ENCODE measurements at places on chromosomes 7 and 10. TPM values are rescaled to one million over a fixed set of nuclear protein-coding genes. Genes with fewer than 3 reads are reported as not detected.

- DNase-seq = no peak
Observed at GRCh38 chr10:97580421-97581367, 3.5 kb upstream of the HOGA1 start.

ZNF316 gene
- 21.1 TPM for total RNA-seq

GRCh38 chr7:123864436-123864835, 19.5 kb downstream of the HYAL4 start:
- peak; percentile 69 for DNase-seq

DNA sequence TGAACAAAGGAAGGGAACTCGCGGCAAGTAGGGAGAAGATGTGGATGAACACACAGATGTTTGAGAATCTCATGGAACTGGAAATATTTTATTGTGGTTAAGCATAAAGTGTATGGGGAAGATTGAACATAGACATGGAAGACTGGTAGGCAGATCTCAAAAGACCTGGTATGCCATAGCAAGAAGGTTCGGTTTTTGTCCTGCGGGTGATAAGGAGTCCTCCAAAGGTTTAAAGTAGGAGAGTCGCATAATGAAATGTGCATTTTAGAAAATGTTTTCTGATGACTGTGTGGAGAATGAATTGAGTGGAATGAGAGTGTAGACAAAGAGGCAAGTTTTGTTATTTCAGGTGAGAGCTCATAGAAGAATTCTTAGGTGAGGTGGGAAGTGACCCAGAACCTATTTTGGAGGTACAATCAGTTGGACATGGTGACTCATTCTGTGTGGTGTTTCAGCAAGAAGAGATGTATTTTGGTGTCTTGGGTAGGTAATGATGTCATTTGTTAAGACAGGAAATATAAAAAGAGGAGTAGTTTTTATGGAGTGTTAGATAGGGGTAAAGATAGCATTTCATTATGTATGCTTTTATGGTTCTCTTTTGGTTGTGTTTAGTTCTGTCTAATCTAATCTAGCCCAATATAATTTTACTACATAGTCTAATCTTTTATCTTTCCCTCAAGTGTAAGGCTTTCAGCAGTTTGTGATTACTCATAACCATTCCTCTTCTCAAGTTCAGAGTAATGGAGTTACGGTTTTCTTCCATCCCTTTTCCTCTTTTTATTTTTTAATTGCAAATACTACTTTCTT, 239.2 kb downstream of the EXOC4 start:
- no peak for DNase-seq

DCLRE1A gene
- 4.9 TPM for total RNA-seq
